ENCODE measurements at places on chromosomes 12 and 14.

GRCh38 chr12:123602651-123603195 lies 824 bp downstream of the DDX55 start:
- no peak for DNase-seq

DNA sequence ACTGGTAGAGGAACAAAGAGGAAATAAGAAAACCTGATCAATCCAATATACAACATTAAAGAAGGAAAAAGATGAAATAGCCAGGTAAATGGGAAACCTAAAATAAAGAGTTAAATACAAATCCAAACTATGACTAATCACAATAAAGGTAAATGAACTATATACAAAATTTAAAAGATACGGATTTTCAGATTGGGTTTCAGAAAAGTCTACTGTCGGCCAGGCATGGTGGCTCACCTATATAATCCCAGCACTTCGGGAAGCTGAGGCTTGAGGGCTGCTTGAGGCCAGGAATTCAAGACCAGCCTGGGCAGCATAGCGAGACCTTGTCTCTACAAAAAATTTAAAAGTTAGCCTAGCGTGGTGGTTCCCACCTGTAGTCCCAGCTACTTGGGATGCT lies 39.9 kb upstream of the CHGA start:
- no peak for DNase-seq

DNA sequence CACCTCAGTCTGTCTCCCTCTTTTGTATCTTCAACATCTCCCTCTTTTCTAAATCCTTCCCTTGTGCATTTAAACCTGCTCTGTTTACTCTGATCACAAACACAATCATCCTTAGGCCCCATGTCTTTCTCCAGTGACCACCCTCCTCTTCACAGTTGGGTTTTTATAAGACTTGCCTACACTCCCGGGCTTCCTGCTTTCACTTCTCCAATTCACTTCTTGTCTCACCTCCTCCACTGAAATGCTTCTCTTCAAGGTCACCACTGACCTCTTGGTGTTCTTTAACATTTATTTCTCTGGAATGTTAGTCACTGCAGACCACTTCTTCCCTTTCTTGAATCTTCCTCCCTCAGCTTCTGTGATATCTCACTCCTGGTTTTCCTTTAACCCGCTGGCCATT lies 8.7 kb upstream of the SMCO2 start:
- DNase-seq = no peak

DNA sequence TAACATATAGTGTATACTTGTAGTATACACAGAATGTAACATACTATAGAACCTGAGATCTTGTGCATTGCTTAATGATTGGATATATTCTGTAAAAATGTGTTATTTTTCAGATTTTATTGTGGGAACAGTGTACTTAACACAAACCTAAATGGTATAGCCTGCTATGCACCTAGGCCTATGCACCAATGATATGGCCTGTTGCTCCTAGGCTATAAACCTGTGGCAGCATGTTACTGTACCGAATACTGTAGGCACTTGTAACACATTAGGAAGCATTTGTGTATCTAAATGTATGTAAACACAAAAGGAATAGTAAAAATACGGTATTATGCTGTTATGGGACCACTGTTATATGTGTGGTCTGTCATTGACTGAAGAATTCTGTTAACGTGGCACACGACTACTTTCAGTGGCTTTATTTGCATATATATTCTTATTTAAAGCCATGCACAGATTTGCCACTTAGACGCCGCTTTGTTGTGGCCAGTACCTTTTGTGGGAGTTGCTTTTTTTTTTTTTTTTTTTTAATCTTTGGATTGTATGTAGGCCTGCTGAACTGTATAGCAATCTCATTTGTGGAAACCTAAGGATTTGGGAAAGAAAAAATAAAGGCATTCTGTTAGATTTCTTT lies 7.4 kb downstream of the PAPOLA start:
- DNase-seq = no peak

DNA sequence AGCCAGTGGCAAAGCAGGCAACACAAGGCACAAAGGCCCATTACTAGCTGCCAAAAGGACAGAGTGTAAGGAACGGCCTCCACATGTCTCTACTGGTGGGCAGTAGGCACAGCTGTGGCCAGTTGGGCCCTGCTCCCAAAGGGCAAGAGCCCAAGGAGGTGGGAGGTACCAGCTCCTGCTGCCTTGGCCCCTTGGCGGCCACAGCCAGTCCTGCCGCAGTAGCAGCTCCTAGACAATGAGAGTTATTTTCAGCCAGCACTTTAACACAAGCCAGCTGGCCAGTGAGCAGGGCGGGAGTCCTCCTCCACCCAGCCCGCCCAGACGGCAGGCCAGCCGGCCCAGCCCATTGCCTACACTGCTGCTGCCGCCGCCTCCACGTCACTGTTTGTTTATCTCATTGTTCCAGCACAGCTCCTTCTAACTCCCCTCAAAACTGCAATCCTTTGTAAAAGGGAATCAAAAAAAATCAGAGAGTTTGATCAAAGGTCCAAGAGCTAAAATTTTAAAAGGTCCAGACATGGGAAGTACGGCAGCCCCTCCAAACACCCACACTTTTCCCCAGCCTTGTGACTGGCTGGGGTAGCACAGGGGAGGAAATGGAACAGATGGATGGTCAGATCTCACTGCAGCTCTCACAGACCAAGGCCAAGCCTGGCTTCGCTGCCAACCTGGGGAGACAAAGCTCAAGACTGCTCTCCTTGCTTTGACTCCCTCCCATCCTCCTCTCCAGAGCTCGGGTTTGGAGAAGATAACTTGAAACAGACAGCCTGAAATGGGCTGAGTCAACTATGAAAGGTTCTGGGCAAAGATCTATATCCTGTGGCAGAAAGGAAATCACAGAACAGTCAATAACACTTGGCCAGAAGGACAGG lies 33.5 kb downstream of the FMNL3 start:
- DNase-seq = no peak

DNA sequence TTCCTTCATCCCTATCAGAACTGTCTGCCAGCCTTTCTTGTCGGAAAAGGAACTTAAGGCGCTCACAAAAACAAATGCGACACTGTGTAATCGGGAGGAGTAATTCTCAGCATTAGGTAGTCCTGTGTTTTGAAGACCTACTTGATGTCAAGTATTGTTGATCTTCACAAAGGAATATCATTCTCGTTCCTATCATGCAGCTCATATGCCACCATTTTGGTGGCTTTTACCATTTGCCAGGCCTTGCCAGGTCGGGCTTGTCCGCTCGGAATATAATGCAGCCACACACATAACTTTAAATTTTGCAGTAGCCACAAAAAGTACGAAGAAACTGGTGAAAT lies 903 bp upstream of the PPP4R3A start:
- DNase-seq = no peak

DNA sequence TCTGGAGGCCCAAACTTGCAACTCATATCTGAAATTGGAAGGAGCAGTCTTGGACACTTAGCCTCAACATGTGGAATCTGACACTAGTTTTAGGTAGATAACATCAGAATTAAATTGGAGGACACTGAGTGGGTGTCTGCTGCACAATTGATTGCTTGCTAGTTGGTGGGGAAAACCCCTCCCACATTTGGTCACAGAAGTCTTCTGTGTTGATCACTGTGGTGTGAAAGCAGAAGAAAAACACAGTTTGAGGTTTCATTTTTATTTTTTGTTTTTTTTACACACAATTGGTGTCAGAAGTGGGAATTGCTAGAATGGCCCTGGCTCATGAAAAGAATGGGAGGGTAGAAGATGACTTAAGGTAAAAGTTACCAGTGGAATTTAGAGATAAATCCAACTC lies 78.0 kb upstream of the CD163 start:
- no peak for DNase-seq

DNA sequence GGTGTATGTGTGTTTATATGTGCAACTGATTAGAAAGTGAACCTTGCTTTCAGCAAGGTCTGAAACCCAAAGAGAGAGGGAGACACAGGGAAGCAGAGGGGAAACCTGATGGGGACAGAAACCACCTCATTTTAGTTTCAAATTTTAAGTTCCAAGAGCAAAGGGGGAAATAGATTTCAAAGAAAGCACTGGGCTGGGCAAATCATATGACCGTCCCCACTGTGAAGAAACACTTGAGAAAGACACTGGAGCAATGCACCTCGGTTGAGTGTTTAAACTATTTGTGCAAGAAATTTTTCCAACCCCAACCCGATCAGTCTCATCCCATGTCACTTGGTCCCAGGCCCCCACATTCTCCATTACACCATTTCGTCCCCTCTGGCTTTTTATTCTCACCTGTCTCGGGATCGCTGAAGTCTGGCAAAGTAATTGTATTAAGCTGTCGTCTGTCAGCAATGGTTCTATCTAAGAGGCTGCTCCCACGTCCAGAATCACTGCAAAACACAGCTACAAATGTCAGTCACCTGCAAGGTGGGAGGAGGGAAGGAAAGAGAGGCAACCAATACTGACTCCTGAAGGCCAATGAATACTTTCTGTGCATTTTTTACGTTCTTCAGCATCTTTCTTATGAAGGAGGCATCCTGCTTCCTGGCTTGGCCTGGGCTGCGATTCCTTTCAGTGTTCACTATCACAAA lies 205.7 kb downstream of the TTC7B start:
- no peak for DNase-seq

DNA sequence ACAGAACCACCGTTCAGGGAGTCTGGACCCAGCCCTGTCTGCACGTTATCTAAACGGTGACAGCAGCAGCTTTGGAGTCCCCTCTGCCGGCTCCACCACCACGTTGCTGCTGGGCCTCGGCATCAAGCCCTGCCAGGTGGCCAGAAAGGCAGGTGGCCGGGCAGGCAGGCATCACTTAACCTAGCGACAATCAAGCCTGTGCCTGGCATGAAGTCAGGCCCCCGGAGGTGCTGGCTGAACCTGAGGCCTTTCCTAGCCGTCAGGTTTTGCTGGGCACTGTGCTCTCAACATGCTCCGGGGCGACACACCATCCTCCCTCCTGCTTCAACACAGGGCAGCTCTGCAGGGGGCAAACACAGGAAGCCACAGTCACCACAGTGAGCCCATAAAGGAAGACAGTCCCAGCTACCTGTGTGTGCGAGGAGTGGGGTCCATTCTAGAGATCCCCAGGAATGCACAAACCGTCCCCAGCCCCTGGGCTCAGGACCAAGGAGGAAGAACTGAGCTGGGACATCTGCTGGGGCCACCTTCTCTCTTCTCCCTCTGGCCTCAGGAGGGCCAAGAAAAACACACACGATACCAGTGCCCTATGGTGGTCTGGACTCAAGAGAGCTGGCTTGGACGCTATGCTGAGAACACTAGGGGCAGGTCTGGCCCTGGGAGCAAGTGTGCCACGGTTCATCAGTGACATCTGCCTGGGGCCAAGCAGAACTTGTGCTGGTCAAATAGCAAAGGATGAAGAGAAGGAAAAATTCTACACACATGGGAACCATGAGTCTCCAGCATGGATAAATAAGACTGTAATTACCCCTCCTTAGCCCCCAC lies 44.7 kb downstream of the CCDC88C start:
- DNase-seq = no peak

DNA sequence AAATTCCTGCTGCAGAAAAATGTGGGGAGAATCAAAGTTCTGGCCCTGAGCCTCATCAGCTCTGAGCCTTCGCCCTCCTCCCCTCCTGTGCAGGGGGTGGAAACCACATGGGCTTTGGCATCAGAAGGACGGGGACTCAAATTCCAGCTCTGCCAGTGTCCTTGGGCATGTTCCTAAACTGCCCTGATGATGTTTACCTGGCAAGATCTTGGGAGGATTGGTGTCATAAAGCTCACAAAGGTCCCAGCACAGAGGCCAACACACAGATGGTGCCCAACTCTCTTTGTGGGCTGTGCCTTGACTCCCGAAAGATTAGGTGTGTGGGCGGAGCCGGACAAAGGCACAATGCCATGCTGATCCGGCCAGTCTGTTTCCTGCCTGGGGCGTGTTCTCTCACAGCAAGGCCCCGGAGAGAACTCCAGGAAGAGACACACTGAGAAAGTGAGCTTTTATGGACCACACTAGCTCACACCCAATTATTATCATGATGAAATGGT lies 20.5 kb upstream of the CLMN start:
- DNase-seq = no peak

DNA sequence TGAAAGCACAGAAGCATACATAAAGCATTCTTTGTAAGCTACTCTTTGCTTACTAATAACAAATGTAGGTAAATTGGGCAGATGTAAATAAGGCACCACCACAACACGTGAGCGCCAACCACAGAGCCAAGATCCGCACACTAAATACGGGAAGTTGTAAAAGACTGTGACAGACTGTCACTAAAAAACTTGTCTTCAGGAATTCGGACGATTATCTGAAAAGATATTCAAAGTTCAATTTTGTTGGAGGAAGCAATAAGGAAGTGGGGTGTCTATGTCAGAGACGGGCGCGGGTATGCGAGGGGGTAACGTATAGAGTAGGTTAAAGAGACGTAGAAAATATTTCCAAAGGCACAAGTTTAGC lies 1.5 kb upstream of the HSP90B1 start:
- DNase-seq = no peak

DNA sequence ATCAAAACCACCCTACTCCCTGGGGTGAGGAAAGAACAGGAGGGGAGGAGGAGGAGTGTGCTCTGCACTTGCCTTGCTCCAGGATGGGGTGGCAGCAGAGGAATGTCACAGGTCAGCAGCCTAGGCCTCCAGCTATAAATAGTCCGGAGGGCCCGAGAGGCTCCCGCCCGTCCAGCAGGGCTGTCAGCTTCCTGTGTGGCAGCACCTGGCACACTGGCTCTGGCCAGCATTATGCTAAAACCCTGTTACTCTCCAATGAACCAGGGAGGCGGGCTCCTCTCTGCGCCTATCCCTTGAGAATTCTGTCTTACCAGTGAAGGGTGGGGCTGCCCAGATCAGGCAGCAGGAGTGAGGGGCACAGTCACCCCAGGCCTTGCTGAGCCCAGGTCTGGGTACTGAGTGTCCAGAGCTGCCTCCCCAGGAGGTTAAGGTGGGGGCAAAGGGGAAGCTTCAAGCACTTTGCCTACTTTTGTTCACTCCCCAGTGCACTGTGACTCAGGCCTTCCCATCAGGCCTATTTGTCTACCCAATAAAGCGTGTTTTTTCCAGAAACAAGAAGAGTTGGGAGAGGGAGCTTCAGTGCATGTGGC lies 1.2 kb upstream of the COX14 start:
- DNase-seq = no peak

- no peak for DNase-seq
Observed at GRCh38 chr12:130560321-130560720, 155.8 kb downstream of the RIMBP2 start.

DNA sequence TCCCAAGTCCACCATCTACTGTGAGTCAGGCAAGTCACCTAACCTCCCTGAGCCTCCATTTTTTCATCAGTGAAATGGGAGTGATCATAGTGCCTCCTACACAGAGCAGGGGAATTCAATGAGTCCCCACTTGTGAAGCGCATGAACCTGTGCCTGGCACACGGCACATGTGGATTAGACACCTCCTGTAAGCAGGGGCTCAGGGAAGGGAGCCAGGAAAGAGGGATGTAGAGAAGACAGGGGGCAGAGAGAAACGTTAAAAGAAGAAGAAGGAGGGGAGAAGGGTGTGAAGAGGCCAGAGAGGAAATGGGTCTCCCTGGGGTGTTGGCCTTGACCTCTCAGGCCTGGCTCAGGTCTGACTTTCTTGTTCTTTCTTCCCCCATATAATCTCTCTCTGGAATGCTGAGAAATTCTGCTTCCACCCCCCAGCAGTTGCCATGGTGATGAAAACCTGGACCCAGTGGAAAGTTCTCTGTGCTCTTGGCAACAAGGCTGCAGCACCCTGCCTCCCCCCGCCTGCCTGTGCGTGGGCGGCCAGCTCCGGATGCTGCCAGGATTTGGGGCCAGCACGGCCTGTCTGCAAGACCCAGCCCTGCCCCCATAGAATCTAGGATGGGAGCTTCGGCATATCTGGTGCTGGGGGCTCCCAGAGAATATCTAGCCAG lies 94.5 kb downstream of the CALM1 start:
- DNase-seq = no peak

GRCh38 chr14:41773536-41774279 lies 167.0 kb downstream of the LRFN5 start:
- DNase-seq = no peak

- DNase-seq = no peak
Observed at GRCh38 chr12:54377797-54378515, 6.6 kb downstream of the ZNF385A start.
